ENCODE measurements at places on chromosomes 11 and 22.

DNA sequence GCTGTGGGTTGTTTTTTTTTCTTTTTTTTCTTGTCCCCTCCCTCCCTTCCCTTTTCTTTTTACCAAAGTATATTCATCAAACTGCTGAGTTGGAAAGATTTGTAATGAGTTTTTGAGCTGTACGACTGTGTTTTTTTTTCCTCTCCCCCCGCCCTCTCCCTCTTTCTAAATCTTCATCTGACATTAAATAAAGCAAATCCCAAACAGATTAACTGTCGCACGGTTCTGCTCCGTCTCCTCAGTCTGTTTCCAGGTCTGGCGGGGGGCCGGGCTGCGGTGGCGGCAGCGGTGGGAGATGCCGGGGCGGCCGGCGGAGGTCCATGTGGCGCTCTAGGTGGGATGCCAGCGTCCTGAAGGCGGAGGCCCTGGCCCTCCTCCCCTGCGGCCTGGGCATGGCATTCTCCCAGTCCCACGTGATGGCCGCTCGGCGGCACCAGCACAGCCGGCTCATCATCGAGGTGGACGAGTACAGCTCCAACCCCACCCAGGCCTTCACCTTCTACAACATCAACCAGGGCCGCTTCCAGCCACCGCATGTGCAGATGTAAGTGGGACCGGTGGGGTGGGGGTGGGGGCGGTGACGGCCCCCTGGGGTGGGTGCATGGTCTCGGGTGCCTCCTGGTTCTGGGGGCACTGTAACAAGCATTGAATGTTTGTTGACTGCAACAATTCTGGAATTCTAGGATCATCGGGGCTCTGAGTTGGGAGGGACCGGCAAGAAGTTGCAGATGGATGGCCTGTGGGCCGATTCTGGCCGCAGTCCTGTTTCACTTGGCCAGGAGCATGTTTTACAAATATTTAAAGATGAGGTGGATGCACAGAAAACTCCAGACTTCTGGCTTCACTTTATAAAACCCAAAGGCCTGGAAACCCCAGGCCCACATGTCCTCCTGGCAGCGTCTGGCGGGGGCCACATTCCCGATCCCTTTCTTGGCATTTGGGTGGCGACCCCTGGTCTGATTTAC, 13.1 kb downstream of the MPPED1 start:
- DNase-seq, result no peak

DNA sequence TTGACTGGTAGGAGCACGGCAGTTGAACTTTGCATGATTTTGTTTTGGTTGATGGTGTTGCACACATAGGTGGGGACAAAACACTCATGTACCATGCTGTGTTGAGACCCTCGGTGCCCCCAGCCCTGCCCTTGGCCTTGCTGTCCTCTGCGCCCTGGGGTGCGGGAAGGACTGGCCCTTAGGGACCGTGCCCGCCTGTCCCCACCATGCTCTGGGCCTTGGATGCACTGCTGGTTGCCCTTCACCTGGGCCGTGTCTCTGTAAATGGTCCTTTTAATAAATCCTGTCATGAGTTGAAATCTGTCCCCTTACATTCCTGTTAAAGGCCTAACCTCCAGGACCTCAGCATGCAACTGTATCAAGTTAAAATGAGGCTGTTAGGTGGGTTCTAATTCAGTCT, 102.3 kb upstream of the ANO1 start:
- no peak for DNase-seq

DNA sequence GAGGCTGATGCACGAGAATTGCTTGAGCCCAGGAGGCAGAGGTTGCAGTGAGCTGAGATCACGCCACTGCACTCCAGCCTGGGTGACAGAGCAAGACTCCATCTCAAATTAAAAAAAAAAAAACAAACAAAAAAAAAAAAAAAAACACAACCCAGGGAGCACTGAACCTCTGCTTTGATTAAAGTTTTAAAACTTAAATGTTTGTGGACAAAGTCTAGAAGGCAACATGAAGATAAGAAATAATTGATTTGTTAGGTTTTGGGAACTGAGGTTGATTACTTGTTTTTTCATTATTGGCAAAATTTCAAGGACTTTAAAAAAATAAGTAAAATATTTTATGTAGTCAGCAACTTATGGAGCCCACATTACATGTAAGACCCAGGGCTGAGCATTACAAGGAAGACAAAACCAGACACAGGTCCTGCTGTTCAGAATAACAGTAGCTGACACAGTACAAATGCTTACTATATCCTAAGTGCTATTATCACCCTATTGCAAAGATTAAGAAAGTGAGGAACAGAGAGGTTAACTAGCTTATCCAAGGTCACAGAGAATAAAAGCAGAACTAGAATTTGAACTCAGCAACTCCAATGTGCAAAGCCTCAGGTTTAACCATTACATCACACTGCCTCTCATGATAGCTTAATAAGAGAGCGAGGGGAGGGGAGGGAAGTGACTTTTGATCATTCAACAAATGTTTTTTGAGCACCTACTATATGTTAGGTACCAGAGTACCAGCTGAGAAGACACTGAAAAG, 2.3 kb upstream of the CRY2 start:
- DNase-seq, result no peak

DNA sequence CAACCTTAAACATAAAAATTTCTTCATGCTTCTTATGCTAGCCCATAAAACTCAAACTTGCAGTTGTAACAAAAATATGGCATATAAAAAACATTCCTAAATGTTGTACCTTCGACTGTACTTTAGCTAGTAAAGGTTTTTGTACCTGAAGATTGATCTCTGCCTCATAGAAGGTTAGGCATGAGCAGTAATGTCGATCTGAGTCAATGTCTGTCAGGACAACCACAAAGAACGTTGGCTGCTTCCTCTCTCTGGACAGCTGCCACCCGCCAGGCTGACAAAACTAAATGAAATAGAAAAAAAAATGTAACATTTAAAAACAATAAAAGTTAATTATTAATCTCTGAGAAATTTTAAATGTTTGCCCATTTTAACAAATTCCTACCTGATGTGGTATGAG, 251.3 kb downstream of the SBF2 start:
- no peak for DNase-seq

DNA sequence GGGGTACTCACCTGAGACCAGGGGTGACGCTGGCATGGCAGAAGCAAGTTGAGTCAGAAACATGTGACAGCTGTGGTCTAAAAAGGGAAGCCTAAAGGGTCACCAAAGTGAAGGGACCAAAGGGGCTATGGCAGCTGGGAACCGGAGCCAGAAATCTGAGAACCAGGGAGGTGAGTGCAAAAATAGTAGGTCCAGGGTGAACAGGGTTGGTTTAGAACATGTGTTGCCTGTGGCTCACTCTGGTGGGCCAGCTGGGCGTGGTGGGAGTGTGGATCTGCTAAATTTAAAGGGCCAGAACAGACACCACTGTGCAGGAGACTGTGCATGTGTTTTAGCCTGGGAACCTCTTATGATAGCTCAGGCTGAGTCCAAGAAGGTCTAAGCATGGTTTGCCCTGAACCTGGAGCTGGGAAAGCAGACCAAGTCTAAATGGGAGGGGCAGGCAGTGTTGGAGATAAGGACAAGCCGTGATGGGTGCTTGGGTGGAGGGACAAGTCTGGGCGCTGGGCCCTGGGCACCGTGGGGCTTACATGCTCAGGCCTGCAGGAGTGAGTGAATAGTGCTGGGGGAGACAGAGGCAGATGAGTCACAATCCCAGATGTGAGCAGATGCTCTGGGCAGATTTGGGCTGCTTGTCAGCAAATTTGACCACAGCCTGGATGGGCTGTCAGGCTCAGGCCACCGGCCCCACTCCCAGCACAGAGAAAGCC, 41.4 kb upstream of the ZBED5 start:
- no peak for DNase-seq

DNA sequence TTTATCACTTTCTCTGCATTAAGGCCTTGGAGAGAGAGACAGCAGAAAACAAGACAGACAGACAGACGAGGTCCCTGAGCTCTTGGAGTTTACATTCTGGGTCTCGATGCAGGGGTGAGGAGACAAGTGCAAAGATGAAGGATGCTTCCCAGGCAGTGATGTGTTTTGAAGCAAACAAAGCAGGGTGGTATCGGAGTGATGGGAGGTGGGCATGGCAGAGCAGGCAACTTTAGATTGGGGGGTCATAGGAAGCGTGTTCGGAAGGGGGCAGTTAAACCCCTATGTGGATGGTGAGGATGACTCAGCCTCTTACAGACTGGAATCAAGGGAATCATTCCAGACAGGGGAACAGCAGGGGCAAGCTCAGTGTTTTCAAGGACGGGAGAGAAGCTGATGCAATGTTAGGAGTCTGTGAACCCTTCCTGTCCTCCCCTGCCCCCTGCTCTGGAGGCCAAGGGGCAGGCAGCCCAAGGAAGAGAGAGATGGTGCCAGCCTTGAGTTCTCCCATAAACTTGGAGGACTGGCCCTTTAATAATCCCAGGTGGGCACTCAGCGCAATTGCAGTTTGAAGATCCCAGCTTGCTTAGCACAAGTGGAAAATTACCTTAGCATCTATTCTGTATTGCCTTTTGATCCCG, 180.2 kb downstream of the CHST1 start:
- DNase-seq, result no peak

GRCh38 chr11:25423436-25424199, 908.3 kb upstream of the ANO3 start:
- no peak for DNase-seq

DNA sequence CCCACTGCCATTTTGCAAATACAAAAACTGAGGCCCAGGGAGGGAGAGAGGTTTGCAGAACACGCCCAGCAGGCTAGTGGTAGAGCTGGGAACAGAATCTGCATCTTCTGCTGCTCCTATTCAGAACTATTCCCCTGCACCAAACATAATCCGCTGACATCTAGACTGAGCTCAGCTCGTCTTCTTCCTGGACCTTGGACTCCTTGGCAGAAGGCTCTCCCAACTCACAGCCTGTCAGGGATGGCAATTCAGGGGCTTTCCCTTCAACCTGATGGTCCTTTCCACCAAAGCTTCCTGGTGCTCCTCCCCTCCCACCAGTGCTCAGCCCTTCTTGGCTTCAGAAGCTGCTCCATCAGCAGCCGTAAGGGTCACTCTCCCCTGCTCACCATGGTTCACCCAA, 9.5 kb upstream of the NPAS4 start:
- no peak for DNase-seq

- DNase-seq, result no peak
These were observed 47.6 kb upstream of the MYO18B start for GRCh38 chr22:25694196-25694907.

GRCh38 chr11:74672956-74673692, 58.1 kb downstream of the CHRDL2 start:
- peak; percentile 95 for DNase-seq

GRCh38 chr11:132784441-132784840, 747.9 kb downstream of the OPCML start:
- no peak for DNase-seq

GRCh38 chr11:109958821-109959166, 134.4 kb upstream of the ZC3H12C start:
- no peak for DNase-seq

DNA sequence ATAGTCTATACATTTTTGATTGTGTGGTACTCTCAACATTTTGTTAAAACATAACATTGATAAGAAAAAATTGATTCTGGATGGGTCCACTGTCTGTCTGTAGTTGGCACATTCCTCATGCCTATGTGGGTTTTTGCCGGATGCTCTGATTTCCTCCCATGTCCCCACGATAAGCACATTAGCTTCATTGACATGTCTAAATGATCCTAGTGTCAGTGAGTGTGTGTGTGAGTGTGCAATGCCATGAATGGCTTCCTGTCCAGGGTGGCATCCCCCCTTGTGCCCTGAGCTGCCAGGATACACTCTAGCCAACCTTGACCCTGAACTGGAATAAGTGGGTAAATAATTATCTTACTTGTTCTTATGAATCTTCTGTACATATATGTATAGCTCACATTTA, 5.4 kb downstream of the SFI1 start:
- DNase-seq, result no peak

- DNase-seq, result no peak
These were observed 23.3 kb upstream of the MMP7 start for GRCh38 chr11:102553835-102554282.

- no peak for DNase-seq
These were observed 201.1 kb upstream of the LRRC4C start for GRCh38 chr11:41660585-41660984.

- DNase-seq, result no peak
These were observed 44.4 kb upstream of the ST14 start for GRCh38 chr11:130115218-130115617.

GRCh38 chr11:58637371-58637770, 14.9 kb downstream of the CNTF start:
- no peak for DNase-seq

DNA sequence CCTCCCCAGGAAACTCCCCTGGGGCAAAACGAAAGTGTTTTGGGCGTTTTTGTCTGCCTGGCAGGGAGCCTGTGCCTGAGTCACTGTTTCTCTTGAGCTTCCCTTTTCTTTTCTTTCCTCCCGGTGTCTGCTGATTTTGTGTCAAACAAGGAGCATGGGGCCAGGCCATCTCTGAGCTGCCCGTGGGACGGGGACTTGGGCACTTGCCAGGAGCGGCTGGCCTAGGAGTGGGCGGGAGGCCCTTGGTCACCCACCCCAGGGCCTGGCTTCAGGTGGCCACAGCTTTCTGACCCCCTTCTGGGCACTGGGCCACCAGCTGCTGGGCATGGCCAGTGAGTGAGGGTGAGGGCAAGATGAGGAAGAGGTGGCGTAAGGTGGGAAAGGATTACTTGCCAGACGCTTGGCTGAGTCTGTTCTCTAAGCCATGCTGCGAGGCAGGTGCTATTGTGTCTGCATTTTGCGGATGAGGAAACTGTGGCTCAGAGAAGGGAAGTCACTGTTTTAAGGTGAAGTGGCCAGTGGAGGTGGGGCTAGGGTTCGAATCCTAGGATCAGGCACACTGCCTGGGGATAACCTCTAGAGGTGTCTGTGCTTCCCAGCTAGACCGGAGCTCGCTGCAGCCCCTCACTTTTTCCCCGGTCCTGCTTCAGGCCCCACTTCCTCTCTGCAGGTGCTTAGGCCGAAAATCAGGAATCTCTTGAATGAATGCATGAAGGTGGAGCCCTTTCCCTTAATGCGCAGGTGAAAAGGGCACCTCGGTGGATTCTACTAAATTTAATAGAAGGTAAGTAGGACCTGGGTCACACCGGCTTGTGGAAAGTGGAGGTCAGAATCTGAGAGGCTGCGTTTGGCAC, 7.8 kb upstream of the NFAM1 start:
- DNase-seq, result peak; percentile 47

DNA sequence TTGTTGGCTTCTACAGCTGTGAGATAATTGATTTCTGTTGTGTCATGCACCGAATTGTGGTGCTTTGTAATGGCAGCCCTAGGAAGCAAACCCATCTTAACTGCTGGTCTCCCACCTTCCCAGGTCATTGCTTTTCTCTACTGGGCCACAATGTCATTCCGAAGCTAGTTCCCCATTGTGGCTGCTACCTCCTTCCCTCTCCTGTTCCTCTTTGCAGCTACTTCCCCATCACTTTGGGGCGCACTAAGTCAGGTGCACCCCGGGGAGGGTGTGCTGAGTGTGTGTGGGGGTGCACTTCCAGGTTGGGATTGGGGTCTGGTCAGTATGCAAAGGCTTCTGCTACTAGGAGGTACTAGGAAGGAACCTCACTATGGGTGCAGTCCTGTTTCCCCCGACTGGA, 109.3 kb downstream of the ST3GAL4 start:
- DNase-seq, result no peak

DNA sequence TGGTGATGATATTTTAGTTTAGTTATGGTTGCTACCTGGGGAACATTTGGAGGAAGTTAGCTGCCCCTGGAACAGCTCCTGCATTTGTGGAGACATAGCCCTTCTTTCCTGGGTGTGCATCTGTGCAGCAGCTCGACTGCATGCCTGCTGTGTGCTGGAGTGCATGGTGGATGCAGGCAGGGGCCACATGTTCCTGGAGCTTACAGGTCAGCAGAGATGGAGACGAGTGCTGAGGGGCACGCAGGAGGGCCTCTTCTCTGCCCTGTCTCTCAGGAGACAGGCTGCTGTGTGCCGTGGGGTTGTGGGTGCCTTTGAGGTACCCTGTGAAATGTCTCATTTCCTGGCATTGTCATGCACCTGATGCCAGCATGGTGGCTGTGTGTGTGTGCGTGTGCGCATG, 87.5 kb downstream of the TBC1D22A start:
- no peak for DNase-seq

Measured in hepatic stellate cell (primary cell).